OCI-LY7 (cell line): ENCODE measurements at places on chromosomes 2 and 18. TPM values are rescaled to one million over a fixed set of nuclear protein-coding genes. Genes with fewer than 3 reads are reported as not detected.

DNA sequence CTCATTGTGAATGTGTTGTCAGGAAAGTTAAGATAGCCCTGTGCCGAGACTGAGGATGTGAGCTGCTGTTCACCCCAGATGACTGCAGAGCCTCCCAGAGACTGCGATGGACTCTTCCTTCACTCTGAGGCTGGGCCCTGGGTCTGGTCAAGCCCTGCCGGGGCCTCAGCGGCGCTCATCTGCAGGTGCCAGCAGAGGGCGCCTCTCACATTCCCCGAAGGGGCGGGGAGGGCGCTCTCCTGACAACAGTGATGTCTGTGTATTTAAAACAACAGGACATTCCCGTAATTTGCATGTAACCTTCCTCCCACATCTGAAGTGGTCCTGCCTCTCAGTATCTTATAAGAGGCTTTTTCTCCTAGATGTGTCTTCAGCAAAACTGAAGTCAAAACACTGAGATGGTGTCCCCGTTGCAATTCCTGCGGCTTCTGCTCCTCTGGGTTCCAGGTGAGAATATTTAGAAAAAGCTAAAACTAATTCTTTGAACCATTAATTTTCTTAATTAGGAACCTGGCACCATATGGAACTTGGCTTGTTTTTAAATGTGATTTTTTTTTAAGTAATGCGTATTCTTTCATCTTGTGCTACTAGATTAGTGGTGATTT is 1377.9 kb downstream of the RPIA start:
- peak; percentile 76 for DNase-seq

DNA sequence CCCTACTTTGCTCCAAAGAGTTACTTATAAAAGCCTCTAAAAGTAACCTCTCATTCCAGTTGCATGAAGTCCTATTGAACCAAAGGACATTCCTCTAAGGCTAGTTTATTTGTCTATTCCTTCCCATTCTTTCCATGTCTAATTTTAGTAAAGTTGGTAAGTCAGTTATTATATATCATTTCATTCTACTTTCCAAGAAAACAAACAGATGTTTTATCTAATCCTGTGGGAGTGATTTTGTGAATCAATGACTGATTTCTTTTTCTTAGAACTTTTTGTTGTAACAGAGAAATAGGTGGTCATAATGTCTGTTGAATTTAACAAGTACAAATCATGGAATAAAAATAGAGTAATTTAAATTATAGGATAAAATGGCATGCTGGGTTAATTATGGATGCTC is 286.3 kb downstream of the FSIP2 start:
- DNase-seq = no peak

GRCh38 chr2:5959836-5960820 is 267.9 kb downstream of the SOX11 start:
- no peak for DNase-seq

Gene FAM237A
- not detected in 2 replicates for total RNA-seq
